ENCODE measurements at places on chromosomes 3 and 15.

GRCh38 chr3:155519078-155519477 lies 225.6 kb upstream of the STRIT1 start:
- DNase-seq, result no peak

DNA sequence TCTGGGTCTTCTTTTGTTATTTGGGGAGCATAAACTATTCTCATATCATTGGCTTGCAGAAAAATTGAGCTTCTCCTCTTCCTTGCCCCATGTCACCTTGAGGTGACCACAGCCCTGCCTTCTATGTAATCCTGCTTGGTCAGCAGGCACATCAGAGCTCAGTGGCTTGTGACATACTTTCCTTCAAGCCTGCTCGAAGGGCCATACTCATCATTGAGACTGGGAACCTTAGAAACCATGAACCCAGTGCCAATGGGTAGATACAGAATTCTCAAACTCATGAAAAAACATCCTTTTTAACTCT lies 3.7 kb upstream of the CCR2 start:
- DNase-seq, result no peak

GRCh38 chr15:89550427-89550826 lies 24.8 kb upstream of the TICRR start:
- DNase-seq, result no peak

GRCh38 chr3:186772281-186772694 lies 11.1 kb upstream of the EIF4A2 start:
- no peak for DNase-seq

DNA sequence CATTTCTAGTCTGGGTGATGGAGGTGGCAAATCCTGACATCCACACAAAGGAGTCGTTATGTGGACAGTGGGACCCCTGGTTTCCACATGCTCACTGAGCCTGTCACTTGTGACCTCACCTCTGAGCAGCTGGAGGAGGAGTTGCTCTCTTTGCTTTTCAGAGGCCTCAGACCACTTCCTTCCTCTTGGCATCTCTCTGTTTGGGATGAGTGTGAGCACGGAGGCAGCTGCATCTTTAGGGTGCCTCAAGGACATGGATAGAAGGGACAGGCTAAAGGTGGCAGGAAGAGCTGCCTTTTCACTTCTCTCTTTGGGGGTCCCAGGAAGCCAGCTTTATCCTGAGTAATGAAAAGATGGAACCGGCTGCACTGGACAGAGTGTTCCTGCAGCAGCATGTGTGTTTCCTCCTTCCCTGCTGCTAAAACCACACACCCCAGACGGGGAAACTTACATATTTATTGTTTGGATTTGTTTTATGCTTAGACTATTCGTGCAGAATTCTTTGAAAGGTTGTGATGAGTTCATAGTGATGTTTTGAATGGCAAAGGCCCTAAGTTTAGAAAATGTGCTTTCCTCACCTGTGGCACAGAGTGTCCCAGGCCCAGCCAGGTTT lies 31.8 kb downstream of the GPR171 start:
- no peak for DNase-seq

GRCh38 chr3:33047842-33048834 lies 48.8 kb downstream of the GLB1 start:
- no peak for DNase-seq

DNA sequence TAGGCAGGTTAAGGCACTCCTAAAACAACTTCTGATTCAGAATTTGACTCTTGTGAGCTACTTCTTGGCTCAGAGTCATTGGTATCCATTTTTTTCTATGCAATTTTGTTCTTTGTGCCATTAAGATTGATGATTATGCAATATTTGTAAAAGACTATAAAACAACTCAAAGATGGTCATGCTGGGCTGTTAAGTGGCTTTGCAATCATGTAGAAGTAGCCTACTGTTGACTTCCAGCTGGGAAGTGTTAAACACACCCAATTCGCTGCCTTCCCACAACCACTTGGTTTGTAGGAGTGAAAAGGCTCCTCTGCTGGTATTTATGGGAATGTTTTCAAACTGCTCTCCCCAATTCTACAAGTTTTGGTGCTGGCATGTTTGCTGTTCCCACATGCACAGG lies 74.7 kb upstream of the COL6A6 start:
- no peak for DNase-seq

- DNase-seq, result no peak
Observed at GRCh38 chr15:59169251-59169708, 37.4 kb upstream of the LDHAL6B start.

GRCh38 chr15:88225461-88225860 lies 31.1 kb downstream of the NTRK3 start:
- DNase-seq, result no peak

GRCh38 chr3:7950890-7951289 lies 550.7 kb upstream of the LMCD1 start:
- no peak for DNase-seq

DNA sequence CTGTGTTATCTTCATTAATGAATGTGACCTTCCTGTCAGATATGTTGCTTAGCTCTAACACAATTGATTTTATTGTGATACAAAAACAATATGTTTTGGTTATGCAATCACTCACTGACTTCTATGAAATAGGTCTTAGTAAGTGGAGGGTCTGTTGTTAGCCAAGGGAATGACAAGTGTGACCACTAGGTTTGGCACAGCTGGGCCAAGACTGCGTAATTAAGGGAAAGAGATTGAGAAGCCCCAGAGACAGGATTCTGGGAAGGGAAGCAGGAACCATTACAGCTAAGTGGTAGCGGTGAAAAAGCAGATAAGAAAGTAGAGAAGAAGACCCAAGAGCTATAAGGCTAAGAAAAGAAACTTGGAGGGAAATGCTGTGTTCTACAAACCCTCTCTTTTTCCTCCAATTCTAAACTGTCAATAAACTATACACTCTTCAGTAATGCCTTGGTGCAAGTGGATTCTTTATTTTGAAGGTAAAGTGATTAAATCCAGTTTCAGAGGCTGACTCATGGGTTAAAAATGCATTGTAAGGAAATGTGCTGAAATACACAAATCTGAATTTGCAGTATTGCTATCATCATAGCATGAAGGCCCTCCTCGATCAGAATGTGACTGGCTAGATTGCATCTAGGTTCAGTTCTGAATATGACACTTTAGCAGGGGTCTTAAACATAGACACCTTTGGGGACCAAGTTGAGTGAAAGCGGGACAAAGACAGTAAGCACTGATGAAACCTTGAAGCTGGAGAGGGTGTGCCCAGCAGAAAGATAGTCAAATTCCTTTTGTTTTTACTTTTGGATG lies 26.1 kb downstream of the KCNMB2 start:
- DNase-seq, result no peak

GRCh38 chr3:37137516-37137915 lies 36.9 kb downstream of the LRRFIP2 start:
- DNase-seq, result no peak

- no peak for DNase-seq
Observed at GRCh38 chr15:52680041-52680391, 828 bp upstream of the ATOSA start.

DNA sequence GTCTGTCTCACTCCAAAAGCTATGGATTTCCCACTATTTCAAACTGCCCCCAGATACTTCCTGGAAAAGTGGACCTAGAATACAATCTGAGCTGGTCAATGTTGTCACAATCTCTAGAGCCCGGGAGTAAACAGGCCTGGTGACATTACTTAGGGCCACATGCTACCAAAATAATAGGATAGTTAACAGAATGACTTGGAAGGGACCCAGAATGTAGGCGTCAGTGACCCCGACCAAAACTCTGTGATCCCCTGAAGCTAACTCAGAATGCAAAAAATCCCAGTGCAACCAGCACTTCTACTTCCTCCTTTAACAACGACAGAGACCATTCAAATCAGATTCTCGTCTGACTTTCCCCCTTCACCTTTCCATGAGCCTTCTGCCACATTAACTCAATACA lies 51.5 kb upstream of the CDV3 start:
- DNase-seq, result no peak

DNA sequence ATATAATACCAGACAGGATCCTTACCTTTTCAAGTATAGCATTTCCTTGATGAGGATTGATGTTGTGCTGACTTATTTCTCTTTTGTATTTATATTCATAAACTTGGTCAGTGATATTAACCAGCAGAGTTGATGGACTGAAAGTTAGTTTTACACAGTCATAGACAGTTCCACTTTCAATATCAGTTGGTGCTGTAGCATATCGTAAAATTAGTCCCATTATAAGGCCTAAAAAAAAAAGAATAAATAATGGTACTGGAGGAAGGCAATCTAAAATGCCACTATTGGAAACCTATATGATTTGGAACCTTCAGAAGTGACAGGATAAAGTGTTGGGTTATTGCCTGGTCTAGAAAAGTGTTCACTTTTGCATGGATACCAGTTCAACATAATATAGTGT lies 16.3 kb downstream of the SLC9A9 start:
- DNase-seq, result no peak

- DNase-seq, result no peak
Observed at GRCh38 chr3:13647298-13648059, 98.6 kb downstream of the FBLN2 start.

DNA sequence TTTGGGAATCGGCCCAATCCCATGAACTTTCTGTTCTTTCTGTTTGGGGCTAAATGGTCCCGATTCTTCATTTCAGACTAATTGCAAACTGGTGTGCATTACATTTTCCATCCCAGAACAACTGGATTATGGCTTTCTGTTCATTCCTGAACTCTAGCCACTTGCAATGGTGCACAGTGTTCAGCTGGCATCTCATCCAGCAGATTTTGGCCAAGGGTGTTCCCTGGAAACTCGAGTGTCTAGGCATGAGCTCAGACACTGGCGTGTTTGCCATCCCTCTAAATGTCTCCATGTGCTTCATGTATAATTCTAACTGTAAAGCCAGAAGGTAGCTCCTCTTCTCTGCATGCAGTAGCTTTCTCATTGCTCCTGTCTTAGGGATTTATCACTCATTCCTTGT lies 97.1 kb upstream of the MYZAP start:
- no peak for DNase-seq

- DNase-seq, result no peak
Observed at GRCh38 chr15:45274636-45275380, 22.8 kb downstream of the SLC28A2 start.

DNA sequence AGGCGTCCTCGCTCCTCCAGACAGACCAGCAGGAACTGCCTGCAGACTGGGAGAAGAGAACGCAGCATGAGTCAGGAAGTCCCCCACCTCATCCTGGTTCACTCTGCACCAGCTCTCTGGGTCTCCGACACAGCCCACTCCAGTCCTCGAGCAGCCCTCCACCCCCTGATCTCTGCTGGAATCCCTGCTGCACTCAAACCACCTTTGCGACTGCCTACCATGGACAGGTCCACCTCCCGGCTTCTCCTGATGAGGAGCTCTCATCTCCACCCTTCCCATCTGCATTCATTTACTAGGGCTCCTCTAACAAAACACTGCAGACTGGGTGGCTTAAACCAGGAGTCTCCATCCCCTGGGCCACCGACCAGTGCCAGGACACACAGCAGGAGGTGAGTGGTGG lies 202.3 kb upstream of the IGF1R start:
- no peak for DNase-seq

GRCh38 chr15:93467337-93467736 lies 378.3 kb upstream of the RGMA start:
- DNase-seq, result no peak

DNA sequence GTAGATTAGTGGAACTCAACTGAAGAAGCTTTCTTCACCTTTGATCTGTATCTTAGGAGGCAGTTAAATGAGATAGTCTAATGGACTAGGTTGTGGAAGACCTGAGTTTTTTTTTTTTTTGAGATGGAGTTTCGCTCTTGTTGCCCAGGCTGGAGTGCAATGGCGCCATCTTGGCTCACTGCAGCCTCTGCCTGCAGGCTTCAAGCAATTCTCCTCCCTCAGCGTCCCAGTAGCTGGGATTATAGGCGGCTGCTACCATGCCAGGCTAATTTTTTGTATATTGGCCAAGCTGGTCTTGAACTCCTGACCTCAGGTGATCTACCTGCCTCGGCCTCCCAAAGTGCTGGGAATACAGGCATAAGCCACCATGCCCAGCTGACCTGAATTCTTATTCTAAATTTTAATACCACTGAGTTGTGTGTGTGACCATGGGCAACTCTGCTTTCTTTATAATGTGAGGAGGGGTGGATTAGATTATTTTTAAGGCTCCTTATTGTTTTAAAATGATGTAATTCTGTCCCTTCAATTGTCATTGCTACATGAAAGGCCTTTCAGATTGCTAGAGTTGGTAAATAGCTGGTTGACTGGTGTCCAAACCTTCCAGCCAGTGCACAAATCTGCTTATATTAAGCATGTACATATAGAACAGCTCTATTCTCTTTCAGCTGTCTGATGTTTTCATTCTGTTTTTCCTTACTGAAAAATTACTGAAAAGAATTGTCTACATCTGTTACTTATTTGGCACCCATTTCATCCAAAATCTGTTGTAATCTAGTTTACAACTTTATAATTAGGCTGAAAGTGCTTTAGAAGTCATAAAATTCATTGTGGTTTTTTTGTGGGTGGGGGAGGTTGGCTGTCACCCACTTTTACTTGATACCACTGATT lies 2.3 kb downstream of the LNP1 start:
- DNase-seq, result no peak

- no peak for DNase-seq
Observed at GRCh38 chr3:45552031-45552793, 42.3 kb upstream of the LIMD1 start.

- DNase-seq, result no peak
Observed at GRCh38 chr3:147651107-147651778, 242.1 kb downstream of the ZIC1 start.

- no peak for DNase-seq
Observed at GRCh38 chr3:11304175-11304574, 32.0 kb downstream of the ATG7 start.

Measured in NCI-H2081 treated with DMSO at 0.1 percent for 48 hours (cell line).